ENCODE measurements at places on chromosomes 6 and 20. TPM values are rescaled to one million over a fixed set of nuclear protein-coding genes. Genes with fewer than 3 reads are reported as not detected.

DNA sequence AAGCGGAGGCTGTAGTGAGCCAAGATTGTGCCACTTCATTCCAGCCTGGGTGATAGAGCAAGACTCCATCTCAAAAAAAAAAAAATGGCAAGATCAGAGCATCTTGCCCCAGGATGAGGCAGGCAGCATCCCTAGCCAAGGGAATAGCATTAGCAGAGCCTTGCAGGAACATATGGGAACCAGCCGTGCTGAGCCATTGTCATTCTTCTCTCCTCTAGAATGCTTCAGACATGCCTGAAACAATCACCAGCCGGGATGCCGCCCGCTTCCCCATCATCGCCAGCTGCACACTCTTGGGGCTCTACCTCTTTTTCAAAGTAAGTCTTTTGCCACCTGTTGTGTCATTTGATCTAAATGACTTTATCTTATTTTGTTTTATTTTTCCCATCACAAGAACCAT, 13.0 kb downstream of the HM13 start:
- no peak for DNase-seq
- peaks cover 25% of the 10 kb centered on the region for H3K36me3 ChIP-seq
- H3K27me3 ChIP-seq: no peaks in the 10 kb centered on the region
- no peak overlapping the region for H3K27ac ChIP-seq
- H3K4me1 ChIP-seq: peaks cover 4% of the 10 kb centered on the region

DNA sequence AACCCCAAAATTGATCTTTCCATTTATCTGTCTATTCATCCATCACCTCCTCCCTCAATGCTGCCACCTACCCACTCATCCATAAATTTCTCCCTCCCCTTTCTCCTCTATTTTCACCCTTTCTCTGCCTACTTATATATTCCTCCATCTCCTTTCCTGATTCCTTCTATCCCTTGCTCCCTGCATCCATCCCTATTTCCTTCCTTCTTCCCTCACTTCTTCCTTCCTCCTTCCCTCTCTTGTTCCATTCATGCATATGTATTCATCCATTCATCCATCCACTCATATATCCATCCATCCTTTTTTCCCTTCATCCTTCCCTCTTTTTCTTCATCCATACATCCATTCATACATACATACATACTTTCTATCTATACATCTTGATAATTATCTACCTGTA, 76.3 kb upstream of the GGTLC1 start:
- H3K27me3 ChIP-seq: no peaks in the 10 kb centered on the region
- no peaks in the 10 kb centered on the region for H3K36me3 ChIP-seq
- no peak for DNase-seq
- no peak overlapping the region for H3K4me3 ChIP-seq
- no peak overlapping the region for H3K27ac ChIP-seq

- no peak for DNase-seq
- no peaks in the 10 kb centered on the region for H3K36me3 ChIP-seq
- no peaks in the 10 kb centered on the region for H3K27me3 ChIP-seq
- H3K4me1 ChIP-seq: peaks cover 12% of the 10 kb centered on the region
These were observed 887 bp downstream of the SIGLEC1 start for GRCh38 chr20:3711484-3711941.

DNA sequence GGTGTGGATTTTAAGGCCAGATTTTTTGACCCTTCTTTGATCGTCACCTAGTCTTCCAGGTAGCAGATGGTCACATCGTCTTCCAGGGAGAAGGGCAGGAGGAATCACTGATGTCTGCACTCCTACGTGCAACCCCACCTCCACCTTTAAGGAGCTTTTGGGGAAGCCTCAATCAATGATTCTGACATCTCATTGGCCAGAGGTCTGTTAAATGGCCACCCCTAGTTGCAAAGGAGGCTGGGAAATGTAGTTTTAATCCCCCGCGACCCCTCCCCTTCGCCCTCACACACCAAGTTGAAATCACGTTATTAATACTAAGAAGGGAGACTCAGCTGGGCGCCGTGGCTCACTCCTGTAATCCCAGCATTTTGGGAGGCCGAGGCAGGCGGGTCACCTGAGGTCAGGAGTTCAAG, 151.4 kb downstream of the BCAS1 start:
- no peak overlapping the region for H3K4me3 ChIP-seq
- H3K27ac ChIP-seq: no peak overlapping the region
- no peaks in the 10 kb centered on the region for H3K27me3 ChIP-seq

DNA sequence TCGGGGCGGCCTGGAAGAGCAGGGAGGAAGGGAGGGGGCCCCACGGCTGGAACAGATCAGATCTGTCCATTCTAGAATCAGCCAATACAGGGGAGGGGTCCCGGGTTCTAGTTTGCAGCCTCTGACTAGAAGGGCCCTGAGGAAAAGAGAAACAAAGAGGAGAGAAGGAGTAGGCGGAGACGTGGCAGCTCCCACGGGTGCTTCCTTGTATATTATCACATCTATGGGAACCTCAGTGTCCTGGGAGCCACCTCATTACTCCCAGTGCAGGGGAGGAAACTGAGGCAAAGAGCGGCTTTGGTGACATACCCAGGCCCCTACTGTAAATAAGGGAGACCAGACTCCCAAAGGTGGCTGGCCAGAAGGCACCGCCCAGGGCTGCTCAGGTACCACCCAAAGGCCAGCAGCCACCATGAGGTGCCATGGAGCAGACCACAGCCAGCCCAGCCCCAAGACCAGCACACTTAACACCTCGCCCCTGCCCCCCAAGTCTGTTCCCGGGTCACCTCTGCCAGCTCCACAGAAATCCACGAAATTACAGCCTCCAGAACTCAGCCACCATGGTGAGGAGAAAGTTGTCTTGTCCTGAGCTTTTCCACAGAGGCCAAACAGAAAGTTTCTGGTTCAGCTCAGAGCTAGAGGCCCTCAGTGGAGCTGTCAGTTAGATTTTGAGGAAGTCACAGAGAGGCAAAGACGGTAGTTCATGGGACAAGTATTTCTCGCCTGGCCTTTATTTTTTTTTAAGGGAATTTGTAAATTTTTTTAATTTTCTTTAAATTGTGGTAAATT, 2.1 kb downstream of the ZC3H12D start:
- H3K4me1 ChIP-seq: peaks cover 7% of the 10 kb centered on the region
- no peaks in the 10 kb centered on the region for H3K27me3 ChIP-seq
- H3K27ac ChIP-seq: peak overlapping the region; percentile 49
- H3K36me3 ChIP-seq: no peaks in the 10 kb centered on the region

GRCh38 chr6:128883906-128884305, 968 bp downstream of the LAMA2 start:
- no peaks in the 10 kb centered on the region for H3K27me3 ChIP-seq
- DNase-seq: no peak
- H3K4me3 ChIP-seq: peak overlapping the region; percentile 69
- H3K4me1 ChIP-seq: peaks cover 9% of the 10 kb centered on the region

GRCh38 chr6:168105813-168106632, 27.0 kb upstream of the FRMD1 start:
- H3K36me3 ChIP-seq: no peaks in the 10 kb centered on the region
- no peaks in the 10 kb centered on the region for H3K4me1 ChIP-seq
- H3K27me3 ChIP-seq: no peaks in the 10 kb centered on the region
- no peak for DNase-seq

- no peaks in the 10 kb centered on the region for H3K36me3 ChIP-seq
- no peak overlapping the region for H3K4me3 ChIP-seq
- H3K27ac ChIP-seq: no peak overlapping the region
- no peak for DNase-seq
These were observed 449.2 kb downstream of the GJA1 start for GRCh38 chr6:121884620-121885019.

DNA sequence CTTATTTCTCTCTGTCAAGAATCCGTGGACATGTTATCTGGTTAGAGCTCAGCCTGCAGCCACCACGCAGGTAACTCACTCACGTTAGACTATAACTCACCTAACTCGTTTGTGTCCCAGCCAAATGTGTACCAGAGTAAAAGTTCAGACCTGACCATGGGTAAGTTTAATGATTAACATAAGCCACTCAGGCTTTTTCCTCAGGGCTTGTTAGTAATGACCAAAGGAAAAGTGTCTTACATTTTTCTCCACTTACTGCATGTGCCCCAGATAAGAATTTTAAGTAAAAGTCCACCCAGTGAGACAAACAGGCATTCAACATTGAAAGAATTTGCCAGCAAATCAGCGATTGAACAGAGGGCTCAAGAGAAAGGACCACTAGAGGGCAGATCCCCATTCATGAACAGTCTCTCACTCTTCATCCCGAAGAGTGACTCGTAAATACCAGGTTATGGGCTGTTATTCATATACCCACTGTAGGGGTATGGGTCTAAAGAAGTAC, at the start of gene PKHD1:
TSS of gene PKHD1 (minus strand) at position 116 of the 502 bp plus-strand sequence. CDS start 2,680 bp downstream, outside the sequence.
- H3K27ac ChIP-seq: no peak within 1 kb of the TSS
- H3K4me1 ChIP-seq: no peaks in the 10 kb centered on the region
- no peaks in the 10 kb centered on the region for H3K36me3 ChIP-seq
- DNase-seq: no peak

GRCh38 chr6:92763680-92764079, 655.7 kb downstream of the EPHA7 start:
- H3K27me3 ChIP-seq: no peaks in the 10 kb centered on the region
- no peaks in the 10 kb centered on the region for H3K36me3 ChIP-seq
- DNase-seq: no peak
- no peak overlapping the region for H3K27ac ChIP-seq
- H3K4me3 ChIP-seq: no peak overlapping the region

GRCh38 chr20:25300496-25301170, 52.7 kb downstream of the PYGB start:
- peaks cover 19% of the 10 kb centered on the region for H3K36me3 ChIP-seq
- H3K27ac ChIP-seq: no peak overlapping the region
- DNase-seq: no peak
- no peaks in the 10 kb centered on the region for H3K27me3 ChIP-seq
- H3K4me3 ChIP-seq: no peak overlapping the region

GRCh38 chr6:79421707-79422484, 115.3 kb downstream of the LCA5 start:
- H3K27me3 ChIP-seq: no peaks in the 10 kb centered on the region
- H3K36me3 ChIP-seq: no peaks in the 10 kb centered on the region
- H3K27ac ChIP-seq: no peak overlapping the region
- no peak overlapping the region for H3K4me3 ChIP-seq

GRCh38 chr6:73694711-73695411, 1.1 kb upstream of the CD109 start:
- DNase-seq: no peak
- H3K4me3 ChIP-seq: peak overlapping the region; percentile 72
- H3K27ac ChIP-seq: peak overlapping the region; percentile 71
- H3K27me3 ChIP-seq: no peaks in the 10 kb centered on the region

- DNase-seq: no peak
- H3K27ac ChIP-seq: no peak overlapping the region
- H3K4me3 ChIP-seq: no peak overlapping the region
- H3K4me1 ChIP-seq: no peaks in the 10 kb centered on the region
- no peaks in the 10 kb centered on the region for H3K36me3 ChIP-seq
These were observed 1177.9 kb downstream of the GRIK2 start for GRCh38 chr6:102571236-102571908.

DNA sequence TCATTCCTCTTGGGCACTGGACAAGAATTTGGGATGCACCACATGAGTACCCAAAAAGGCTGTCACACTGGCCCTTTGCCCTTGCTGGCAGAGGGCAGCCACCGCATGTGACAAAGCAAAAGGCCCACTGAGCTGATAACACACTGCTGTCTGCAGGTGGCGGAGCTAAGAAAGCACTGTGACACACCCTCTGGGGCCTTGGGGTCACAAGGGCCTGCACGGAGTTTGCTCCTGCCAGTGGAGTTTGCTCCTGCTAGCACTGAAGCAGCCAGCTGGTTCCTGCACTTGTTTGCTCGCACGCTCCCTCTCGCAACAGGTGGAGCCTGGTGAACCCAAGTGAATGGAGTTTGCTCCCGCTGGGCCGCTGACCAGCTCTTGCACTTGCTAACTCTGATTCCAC, 132.6 kb downstream of the LCA5 start:
- H3K36me3 ChIP-seq: no peaks in the 10 kb centered on the region
- H3K27me3 ChIP-seq: no peaks in the 10 kb centered on the region
- no peak overlapping the region for H3K4me3 ChIP-seq
- no peak for DNase-seq

DNA sequence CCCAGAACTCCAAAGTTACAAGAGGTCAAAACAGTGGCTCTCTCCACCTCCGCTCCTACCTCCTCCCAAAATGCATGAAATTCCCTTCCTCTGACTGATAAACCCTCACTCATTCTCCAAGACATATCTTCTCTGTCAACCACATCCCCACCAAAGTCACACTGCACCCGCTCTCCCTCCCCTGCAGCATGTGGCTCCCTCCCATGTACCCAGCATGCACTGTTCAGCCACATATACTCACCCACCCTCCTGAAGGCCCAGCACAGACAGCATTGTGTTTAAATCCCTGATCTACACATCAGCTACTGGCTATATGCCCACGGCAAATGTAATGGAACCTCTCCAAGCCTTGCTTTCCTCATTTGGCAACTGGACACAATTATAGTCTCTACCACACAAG, 5.5 kb upstream of the POU5F1 start:
- DNase-seq: no peak
- no peak overlapping the region for H3K4me3 ChIP-seq
- no peaks in the 10 kb centered on the region for H3K27me3 ChIP-seq
- H3K36me3 ChIP-seq: no peaks in the 10 kb centered on the region
- no peak overlapping the region for H3K27ac ChIP-seq
- peaks cover under 1% of the 10 kb centered on the region for H3K4me1 ChIP-seq

DNA sequence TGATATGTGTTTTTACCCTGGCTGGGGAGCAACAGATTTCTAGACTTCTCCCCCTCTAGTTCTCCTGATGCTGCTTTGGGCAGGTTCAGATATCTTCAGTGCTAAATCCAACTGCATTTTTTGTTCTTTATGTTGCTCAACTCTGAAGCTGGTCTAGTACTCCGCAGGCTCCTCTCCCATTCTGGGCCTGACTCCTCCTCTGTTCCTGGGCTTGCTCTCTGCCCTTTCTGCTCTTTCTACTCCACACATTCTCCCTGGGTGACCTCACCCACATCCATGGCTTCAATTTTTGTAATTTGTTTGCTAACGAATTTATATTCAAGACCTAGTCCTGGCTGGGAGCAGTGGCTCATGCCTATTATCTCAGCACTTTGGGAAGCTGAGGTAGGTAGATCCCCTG, 6.4 kb downstream of the FYN start:
- no peaks in the 10 kb centered on the region for H3K36me3 ChIP-seq
- DNase-seq: no peak
- no peaks in the 10 kb centered on the region for H3K27me3 ChIP-seq

GRCh38 chr6:30483677-30484279, 5.5 kb upstream of the HLA-E start:
- H3K4me1 ChIP-seq: no peaks in the 10 kb centered on the region
- no peaks in the 10 kb centered on the region for H3K36me3 ChIP-seq
- no peak overlapping the region for H3K27ac ChIP-seq
- no peak overlapping the region for H3K4me3 ChIP-seq
- DNase-seq: no peak

HLA-DRB5 gene
- total RNA-seq: 3.4 TPM

FAM110A gene
- 3.5 TPM for total RNA-seq

ADGB gene
- total RNA-seq: not detected

SOBP gene
- total RNA-seq: 11.1 TPM

TTBK1 gene
- total RNA-seq: not detected

RNASET2 gene
- total RNA-seq: 82.7 TPM

OGFR gene
- total RNA-seq: 50.6 TPM

SAMD3 gene
- 1.2 TPM for total RNA-seq
